ENCODE measurements at places on chromosomes 2 and 18.

DNA sequence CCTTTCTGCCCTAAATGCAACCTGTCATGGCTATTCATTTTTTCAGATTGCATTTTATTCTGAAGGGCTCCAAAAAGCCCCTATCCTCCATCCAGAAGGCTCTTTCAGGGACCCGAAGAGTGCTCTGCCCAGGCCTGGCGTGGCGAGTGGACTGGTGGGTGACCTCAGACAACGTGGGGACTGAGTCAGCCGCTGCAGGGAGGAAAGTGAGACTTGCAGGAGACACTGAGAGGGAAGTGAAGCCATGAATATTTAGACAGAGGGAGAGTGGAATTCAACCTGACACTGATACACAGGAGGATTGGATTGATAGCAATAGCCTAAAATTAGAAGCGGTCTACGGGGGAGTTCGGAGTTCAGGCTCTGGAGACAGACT is 63.6 kb upstream of the SIX2 start:
- no peak for DNase-seq

DNA sequence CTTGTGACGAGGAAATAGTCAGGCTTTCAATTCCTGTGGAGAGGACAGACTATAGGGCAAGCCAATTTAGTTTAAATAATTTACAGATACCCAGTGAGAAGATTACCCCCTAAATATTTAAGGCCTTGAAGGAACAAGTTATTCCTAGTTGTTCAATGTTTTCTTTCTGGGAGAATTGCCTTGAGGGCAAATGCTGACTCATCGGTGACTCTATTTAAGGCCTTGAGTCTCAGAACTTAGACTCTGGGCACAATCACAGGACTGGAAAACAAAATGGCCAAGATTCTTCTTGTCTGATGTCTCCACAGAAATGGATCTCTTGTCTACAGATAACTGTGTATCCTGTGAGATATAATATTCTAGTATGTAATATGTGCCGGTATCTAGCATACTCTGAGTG is 467.1 kb downstream of the SUCLG1 start:
- DNase-seq = no peak

- DNase-seq = no peak
Measured at GRCh38 chr2:233261819-233262555, 10.5 kb downstream of the ATG16L1 start.

DNA sequence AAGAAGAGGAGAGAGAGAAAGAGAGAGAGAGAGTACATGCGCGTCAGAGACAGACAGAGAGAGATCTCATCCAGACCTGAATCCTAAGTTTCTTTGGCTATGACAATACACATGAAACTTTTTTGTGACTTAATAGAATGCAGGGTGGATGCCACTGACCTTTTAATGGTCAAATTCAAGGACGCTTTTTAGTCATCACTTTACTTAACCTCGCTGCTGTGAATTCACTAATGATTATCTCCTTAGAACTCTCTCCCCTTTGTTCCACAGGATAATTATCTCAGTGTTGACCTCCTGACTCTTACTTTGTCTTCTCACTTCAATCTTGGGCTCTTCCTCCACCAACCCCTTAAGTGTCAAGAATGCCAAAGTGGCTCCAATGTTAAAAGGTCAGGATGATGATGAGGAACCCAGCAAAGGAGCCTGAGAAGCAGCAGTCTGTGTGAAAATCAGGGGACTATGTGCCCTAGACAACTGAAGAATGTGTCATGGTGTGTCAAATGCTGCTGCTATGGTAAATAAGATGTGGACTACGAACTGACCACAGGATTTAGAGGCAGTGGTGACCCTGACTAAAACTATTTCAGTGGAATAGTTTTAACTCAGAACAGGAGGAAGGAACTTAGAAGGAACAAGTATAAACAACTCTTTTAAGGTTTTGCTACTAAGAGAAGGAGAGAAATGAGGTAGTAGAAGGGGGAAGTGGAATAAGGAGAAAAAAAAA is 382.1 kb downstream of the ZEB2 start:
- no peak for DNase-seq

- no peak for DNase-seq
Measured at GRCh38 chr2:211903961-211904360, 634.6 kb downstream of the ERBB4 start.

- no peak for DNase-seq
Measured at GRCh38 chr2:95289253-95289652, 7.9 kb upstream of the KCNIP3 start.

DNA sequence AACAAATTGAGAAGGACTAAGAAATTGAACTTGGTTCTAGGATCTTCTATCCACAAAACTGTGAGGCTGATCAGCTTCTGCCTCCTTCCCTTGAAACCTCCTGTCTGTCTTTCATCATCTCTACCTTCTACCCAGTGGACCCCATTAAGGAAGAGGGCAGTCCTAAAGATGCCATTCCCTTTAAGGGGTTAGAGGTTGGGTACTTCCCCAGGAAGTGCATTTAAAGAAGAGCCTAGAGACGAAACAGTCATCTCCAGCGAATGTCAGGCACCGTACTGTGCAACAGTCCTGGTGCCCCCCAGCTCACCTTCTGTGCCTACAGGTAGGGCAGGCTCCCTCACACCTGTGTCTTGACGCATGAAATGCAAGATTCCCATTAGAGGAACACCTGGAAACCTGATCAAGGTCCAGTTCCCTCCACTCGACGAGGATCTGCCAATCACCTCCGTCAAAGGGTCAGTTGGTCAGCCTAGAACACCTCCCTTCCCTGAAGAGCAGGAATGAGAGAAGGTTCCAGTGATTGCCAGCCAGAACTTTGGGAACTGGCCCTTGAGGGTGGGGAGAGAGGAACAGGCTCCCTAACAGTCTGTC is 20.9 kb downstream of the LOXHD1 start:
- DNase-seq = no peak

DNA sequence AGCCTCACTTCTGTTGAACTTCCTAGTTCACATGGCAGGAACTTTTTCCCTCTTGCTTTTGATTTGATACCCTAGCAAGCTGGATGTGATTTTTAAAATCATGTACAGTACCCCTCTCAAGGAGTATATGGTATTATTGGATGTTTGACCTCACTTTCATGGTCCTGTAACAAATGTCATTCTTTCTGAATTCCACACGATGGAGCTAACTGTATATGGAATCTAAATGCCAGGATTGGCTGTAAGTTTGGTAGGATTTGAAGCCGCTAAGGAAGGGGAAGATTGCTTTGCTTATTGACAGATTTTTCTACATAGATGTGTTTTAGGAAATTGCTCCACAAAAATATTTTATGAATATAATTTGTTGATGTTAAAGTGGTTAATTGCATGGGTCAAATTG is 18.3 kb downstream of the MAIP1 start:
- DNase-seq = no peak

DNA sequence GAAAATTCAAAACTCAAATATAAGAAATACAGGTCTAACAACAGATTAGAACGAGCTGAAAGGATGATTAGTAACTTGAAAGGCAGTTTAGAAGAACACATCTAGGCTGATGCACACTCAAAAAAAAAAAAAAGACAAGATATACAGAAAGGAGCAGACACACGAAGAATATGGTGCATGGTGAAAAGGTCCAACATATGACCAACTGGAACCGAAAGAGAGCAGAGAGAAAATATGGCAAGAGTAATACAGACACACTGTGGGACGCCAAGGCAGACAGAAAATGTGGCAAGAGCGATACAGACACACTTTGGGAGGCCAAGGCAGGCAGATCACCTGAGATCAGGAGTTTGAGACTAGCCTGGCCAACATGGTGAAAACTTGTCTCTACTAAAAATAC is 39.8 kb downstream of the NDUFA10 start:
- no peak for DNase-seq

DNA sequence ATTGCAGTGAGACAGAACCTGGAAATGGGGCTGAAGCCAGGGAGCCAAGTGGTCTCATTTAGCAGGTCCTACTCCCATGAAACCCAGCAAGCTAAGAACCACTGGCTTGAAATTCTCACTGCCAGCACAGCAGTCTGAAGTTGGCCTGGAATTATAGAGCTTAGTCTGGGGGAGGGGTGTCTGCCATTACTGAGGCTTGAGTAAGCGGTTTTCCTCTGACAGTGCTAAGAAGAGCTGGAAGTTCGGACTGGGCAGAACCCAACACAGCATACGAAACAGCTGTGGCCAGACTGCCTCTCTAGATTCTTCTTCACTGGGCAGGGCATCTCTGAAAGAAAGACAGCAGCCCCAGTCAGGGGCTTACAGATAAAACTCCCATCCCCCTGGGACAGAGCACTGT is 305.7 kb upstream of the SETBP1 start:
- no peak for DNase-seq

- no peak for DNase-seq
Measured at GRCh38 chr2:16475586-16475985, 190.0 kb downstream of the CYRIA start.

DNA sequence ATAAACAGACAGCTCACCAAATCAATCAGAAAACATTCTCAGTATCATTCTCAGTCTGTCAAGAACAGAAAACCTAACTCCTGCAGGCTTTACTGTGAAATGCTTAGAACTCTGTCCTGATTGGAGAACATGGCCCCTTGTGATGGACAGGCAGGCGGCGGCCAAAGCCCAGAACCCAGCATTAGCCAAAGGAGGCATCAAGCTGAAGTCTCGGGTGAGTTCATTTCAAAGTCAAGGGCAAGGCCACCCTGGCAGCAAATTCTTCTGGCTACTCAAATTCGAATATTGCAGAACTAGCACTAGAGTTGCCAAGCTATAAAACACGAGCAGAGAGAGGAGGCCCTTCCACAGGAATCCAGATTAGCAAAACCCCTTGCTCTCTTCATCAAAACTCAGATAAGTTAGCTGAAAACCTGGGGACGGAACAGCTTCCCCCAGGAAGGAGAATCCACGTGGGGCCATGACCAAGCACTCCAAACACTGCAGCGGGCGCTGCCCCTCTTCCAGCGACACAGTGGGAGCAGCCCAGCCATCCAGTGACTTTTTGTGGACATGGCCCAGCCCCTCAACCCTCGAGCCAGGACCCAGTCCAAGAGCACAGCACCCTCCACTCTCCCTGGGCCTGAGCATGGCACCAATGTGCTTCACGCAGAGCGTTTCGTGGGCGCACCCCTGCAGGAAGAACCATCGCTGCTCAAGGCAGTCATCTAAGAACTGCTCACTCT is 98.6 kb downstream of the HDAC4 start:
- no peak for DNase-seq

GRCh38 chr2:62300925-62301324 is 105.0 kb downstream of the B3GNT2 start:
- no peak for DNase-seq

- DNase-seq = no peak
Measured at GRCh38 chr2:80001701-80002101, 302.9 kb downstream of the LRRTM1 start.
